ENCODE measurements at places on chromosomes 6 and 20. TPM values are rescaled to one million over a fixed set of nuclear protein-coding genes. Genes with fewer than 3 reads are reported as not detected.

Gene HEY2
- 2.4 TPM for total RNA-seq

Gene LGSN
- total RNA-seq: not detected

GRCh38 chr6:11888727-11889126, 110.1 kb upstream of the ADTRP start:
- H3K4me3 ChIP-seq: no peak overlapping the region
- no peaks in the 10 kb centered on the region for H3K4me1 ChIP-seq
- H3K27ac ChIP-seq: no peak overlapping the region
- DNase-seq: no peak

DNA sequence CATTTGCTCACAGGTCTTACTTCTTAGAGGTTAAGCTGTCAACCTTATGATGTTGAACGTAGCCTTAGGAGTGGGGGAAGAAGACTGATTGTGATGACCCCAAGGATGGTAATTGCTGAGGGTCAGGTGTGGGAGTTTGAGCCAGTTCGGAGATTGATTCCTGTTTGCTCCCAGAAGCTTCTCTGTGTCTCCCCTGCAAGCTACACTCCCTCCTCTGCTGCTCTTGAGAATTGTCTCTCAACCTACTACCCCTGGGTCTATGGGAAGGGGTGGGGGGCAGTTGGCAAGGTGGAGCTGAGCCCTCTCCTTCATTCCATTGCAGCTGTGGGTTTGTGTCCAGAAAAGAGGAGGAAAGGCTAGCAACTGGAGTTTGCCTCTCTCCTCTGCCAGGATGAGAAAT, 113.8 kb downstream of the PLEKHG1 start:
- no peaks in the 10 kb centered on the region for H3K36me3 ChIP-seq
- peak overlapping the region; percentile 56 for H3K27ac ChIP-seq
- no peaks in the 10 kb centered on the region for H3K27me3 ChIP-seq
- no peak overlapping the region for H3K4me3 ChIP-seq

DNA sequence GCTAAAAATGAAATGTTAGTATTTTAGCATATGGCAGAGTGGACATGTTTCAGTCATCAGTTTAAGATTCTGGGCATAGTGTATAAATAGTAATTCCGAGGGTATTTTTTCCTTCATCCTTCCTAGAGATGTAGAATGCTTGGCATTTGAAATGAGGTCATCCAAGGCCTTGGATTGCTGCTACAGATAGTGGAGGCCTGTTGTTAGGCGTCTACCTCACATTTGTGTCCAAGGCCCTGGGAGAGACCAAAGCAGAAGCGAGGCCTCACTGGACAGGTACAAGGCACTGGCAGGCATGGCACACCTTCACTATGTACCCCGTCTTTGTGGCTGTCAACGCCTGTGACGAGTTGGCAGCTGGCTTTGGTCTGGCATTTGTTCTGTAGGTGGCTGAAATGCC, 58.0 kb downstream of the DTD1 start:
- H3K4me1 ChIP-seq: no peaks in the 10 kb centered on the region
- H3K36me3 ChIP-seq: no peaks in the 10 kb centered on the region
- H3K4me3 ChIP-seq: no peak overlapping the region
- no peaks in the 10 kb centered on the region for H3K27me3 ChIP-seq
- H3K27ac ChIP-seq: no peak overlapping the region
- no peak for DNase-seq

DNA sequence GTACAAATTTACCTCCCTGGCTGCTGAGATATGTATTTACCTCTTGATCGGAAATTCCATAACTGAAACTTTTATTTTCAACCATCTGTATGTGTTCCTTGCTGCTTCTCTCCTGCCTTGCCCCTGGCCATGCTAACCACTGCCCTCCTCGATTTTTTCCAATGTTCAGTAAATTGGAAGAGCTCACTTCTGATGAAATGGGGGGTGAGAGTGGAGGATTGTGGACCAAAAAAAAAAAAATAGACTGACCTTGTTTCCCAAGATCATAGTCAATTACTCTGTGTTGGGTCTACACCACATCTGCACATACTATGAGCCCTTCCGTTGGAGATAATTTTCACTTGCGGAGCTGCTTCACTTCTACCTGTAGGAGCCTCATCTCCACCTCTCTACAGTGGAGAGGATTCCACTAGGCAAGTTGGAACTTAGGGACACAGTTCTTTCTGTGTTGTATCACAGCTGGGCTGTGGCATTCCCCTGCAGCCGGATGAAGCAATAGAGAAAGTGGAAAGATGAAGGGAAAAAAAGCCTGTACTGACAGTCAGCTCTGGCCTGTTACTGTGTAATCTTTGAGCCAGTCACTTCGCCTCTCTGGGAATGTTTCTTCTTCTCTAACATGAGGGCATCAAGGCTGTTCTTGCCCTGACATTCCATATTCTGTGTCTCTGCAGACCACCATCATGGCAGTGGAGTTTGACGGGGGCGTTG, 1.6 kb downstream of the PSMB9 start:
- no peaks in the 10 kb centered on the region for H3K4me1 ChIP-seq
- H3K4me3 ChIP-seq: no peak overlapping the region
- H3K27me3 ChIP-seq: no peaks in the 10 kb centered on the region
- H3K36me3 ChIP-seq: no peaks in the 10 kb centered on the region

GRCh38 chr6:15962449-15962764, 166.5 kb upstream of the MYLIP start:
- H3K27ac ChIP-seq: no peak overlapping the region
- H3K36me3 ChIP-seq: no peaks in the 10 kb centered on the region
- no peaks in the 10 kb centered on the region for H3K4me1 ChIP-seq
- no peak for DNase-seq

GRCh38 chr6:100923481-100924165, 42.5 kb upstream of the ASCC3 start:
- H3K27ac ChIP-seq: no peak overlapping the region
- H3K27me3 ChIP-seq: no peaks in the 10 kb centered on the region
- H3K36me3 ChIP-seq: no peaks in the 10 kb centered on the region

- no peak for DNase-seq
- H3K4me1 ChIP-seq: no peaks in the 10 kb centered on the region
- H3K27ac ChIP-seq: no peak overlapping the region
- no peaks in the 10 kb centered on the region for H3K36me3 ChIP-seq
- no peak overlapping the region for H3K4me3 ChIP-seq
Measured at GRCh38 chr20:16069389-16070010, 503.7 kb downstream of the KIF16B start.

GRCh38 chr20:29408034-29408695, 1849.3 kb upstream of the DEFB115 start:
- H3K4me3 ChIP-seq: no peak overlapping the region
- H3K27me3 ChIP-seq: no peaks in the 10 kb centered on the region
- DNase-seq: no peak

DNA sequence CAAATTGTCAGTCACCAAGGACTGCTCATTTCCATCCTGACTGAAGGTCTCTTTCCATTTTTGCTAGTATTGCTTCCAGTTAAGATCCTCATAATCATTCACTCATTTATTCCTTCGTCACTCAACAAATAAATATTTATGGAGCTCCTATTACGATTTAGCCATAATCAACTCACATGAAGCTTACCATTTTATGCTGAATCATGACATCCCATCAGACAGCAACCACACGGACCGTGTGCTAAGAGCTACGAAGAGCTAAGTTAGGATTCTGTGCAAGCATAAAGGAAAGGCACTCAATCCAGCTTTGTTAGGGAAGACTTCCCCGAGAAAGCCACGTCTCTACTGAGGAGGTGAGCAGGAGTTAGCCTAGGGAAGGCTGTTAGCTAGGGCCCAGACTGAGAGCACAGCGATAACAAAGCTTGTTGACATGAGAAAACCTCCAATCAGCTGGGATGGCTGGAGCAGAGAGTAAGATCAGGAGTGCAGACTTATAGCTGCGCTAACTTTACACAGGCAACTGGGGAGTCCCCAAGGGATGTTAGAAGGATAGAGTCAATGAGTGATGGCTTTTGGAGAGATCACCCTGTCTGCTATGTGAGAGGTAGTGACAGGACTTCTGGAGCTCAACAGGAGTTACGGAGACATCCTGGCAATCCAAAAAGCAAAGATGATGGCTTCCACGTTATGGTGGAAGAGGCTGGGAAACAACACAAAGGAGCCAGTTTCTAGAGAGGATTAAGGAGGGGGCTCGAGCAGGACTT, 2.6 kb upstream of the GID8 start:
- no peak for DNase-seq
- H3K27ac ChIP-seq: no peak overlapping the region
- H3K27me3 ChIP-seq: no peaks in the 10 kb centered on the region
- no peaks in the 10 kb centered on the region for H3K36me3 ChIP-seq

DNA sequence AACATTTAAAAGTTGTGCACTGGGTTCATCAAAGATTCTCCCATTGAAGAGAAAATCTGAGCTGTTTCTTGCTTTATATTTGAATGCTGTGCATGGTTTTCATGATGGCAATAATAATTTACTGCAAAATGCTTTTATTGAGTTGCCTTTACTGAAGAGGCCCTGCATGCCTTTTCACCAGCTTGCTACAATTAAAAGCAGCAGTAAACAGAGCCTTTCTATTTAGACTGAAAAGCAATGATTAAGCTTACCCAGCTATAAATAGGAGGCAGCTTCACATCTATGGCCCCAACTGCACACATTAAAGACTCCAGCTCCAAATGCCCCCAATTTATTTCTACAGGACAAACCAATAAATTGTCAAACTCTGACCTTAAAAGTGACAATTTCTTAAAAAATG, 70.3 kb downstream of the ANKEF1 start:
- no peak overlapping the region for H3K27ac ChIP-seq
- no peak for DNase-seq
- H3K4me1 ChIP-seq: no peaks in the 10 kb centered on the region
- H3K4me3 ChIP-seq: no peak overlapping the region
- no peaks in the 10 kb centered on the region for H3K36me3 ChIP-seq
- H3K27me3 ChIP-seq: no peaks in the 10 kb centered on the region

- DNase-seq: no peak
- no peaks in the 10 kb centered on the region for H3K36me3 ChIP-seq
- no peak overlapping the region for H3K4me3 ChIP-seq
- no peak overlapping the region for H3K27ac ChIP-seq
Measured at GRCh38 chr6:14699803-14700601, 545.9 kb upstream of the JARID2 start.

DNA sequence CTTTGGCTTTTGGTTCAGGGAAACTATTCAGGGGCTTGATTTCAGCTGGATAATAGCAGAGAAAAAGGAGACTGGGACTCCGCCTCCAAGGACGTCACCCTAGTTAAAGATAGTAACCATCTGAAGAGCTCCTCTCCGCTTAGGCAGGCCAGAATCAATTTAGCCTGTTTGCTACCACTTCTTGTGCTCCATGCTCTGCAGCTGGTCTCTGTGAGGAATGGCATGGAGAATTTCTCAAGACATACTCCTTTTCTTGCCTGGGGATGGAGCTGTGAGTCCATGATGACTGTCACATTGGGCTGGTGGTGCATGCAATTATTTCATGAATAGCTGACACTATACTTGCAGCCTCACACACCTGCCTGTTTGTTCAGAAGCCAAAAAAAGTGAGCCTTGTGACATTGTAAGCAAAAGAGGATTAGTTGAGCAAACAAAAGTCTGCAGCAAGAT, 61.4 kb downstream of the TXLNB start:
- H3K27me3 ChIP-seq: no peaks in the 10 kb centered on the region
- H3K36me3 ChIP-seq: no peaks in the 10 kb centered on the region
- no peak for DNase-seq
- no peaks in the 10 kb centered on the region for H3K4me1 ChIP-seq
- H3K27ac ChIP-seq: no peak overlapping the region

DNA sequence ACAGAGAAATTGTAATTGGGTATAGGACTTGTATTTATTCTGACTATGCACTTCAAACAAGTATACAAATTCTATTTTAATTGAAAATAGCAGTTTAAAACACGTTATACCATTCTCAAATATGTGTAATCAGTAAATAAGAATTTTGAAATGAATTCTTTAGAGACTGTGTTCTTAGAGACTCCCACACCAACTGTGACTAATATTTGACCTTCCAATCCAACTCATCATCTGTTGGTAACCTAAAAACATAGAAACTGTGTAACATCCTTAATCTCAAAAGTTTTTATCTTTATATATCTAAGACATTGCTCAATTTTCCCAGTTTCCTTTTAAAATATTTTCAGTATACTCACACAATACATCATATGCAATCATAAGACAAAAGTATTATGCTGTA, 83.9 kb downstream of the KHDRBS2 start:
- no peak overlapping the region for H3K4me3 ChIP-seq
- H3K36me3 ChIP-seq: no peaks in the 10 kb centered on the region
- no peaks in the 10 kb centered on the region for H3K27me3 ChIP-seq
- no peak for DNase-seq
- no peak overlapping the region for H3K27ac ChIP-seq

DNA sequence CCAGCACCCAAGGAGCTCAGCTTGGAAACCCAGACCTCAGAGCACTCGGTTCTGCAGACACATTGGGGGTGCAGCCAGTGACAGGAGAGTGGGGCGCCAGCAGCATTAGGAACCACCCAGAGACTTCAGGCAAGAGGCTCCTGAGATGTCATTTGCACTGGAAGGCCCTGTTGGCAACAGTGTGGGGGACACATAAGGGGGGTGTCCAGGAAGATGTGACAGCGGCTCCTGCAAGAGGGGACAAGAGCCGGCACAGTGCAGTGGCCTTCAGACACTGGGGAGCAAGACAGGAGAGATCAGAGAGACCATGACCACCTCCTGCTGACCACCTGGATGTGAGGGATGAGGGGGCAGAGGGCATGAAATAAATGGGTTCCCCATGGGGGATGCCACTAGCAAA, 207.1 kb upstream of the SNX9 start:
- DNase-seq: no peak
- H3K4me3 ChIP-seq: no peak overlapping the region
- no peak overlapping the region for H3K27ac ChIP-seq
- no peaks in the 10 kb centered on the region for H3K36me3 ChIP-seq
